ENCODE measurements at places on chromosomes 7 and 10. TPM values are rescaled to one million over a fixed set of nuclear protein-coding genes. Genes with fewer than 3 reads are reported as not detected.

Gene SLC26A4
- 0.04 TPM for total RNA-seq

Gene TCAF1
- 19.5 TPM for total RNA-seq

Gene ACBD7
- total RNA-seq = 1.0 TPM

Gene BMPER
- 6.3 TPM for total RNA-seq

Gene C7orf25
- total RNA-seq = 3.0 TPM

Gene CHRM2
- total RNA-seq = not detected

Gene PRLHR
- not detected for total RNA-seq

Gene ZNF800
- total RNA-seq = 11.3 TPM

Gene CHAT
- total RNA-seq = not detected

Gene STEAP4
- not detected for total RNA-seq

Gene CCDC6
- total RNA-seq = 26.0 TPM

Gene POU6F2
- not detected for total RNA-seq

Gene CDH23
- total RNA-seq = 3.1 TPM

Gene C10orf67
- 0.11 TPM for total RNA-seq

Gene HYAL4
- total RNA-seq = not detected
